Stimulated activated CD8-positive, alpha-beta memory T cell treated with anti-CD3 and anti-CD28 coated beads, Interleukin-4, amount 100 ng/mL, for 1 hour (primary cell): ENCODE measurements at places on chromosomes 3 and 15.
A peak's percentile ranks its signal among the peaks of the same experiment; 100 is the strongest.

DNA sequence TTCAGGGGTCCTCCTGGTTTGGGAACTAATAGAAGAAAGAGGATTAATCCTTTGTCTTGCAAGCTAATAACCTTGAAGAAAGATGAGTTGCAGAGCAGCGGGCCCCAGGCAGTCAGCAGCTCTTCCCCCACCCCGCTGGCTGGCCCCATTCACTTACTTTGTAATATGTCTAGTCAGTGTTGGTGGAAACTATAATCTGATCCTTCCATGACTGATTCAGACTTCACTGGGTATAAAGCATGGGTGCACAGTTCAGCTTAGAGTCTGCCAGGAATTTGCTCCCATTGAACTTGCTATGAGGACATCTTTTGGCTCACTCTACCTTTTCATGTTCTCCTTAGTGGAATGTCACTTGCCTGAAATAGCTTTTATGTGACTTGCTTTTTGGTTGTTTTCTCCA lies 117.7 kb downstream of the CCNL1 start:
- DNase-seq, result no peak

DNA sequence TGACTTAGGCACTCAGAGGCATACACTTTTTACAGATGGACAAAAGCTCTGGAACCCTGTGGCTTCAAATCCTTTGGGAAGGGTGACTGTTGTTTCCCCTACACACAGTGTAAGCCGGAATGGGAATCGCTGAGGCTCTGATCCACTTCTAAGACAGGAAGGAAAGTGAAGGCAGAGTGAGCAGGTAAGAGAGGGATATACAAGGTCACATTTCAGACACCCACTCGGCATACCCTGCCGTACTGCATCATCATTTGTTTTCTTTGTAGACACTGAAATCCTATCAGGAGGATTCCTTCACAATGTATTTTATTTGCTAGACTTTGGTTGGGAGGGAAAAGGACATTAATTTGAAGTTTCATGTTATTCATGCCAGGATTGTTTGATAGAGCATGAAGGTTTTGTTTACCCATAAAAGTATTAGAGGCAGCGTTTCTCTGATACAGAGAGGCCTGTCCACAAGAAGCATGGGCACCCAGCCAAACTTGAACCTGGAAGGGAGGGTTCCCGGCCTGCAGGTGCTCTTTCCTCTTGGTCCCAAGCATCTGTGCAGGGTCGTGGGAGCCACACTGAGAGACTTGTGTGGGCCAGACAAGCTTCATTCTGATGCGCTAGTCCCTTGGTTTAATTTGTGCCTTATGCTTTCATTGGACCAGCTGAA lies 21.9 kb upstream of the POLR2M start:
- DNase-seq, result no peak

- no peak for DNase-seq
Observed at GRCh38 chr3:124063197-124063909, 71.4 kb upstream of the ROPN1 start.

GRCh38 chr3:29537889-29538609 lies 257.2 kb downstream of the RBMS3 start:
- no peak for DNase-seq

GRCh38 chr3:157533298-157534070 lies 30.3 kb upstream of the VEPH1 start:
- DNase-seq, result no peak

- DNase-seq, result no peak
Observed at GRCh38 chr15:43441316-43441715, 51.6 kb downstream of the TP53BP1 start.

GRCh38 chr15:69504352-69505040 lies 51.9 kb downstream of the RPLP1 start:
- no peak for DNase-seq

DNA sequence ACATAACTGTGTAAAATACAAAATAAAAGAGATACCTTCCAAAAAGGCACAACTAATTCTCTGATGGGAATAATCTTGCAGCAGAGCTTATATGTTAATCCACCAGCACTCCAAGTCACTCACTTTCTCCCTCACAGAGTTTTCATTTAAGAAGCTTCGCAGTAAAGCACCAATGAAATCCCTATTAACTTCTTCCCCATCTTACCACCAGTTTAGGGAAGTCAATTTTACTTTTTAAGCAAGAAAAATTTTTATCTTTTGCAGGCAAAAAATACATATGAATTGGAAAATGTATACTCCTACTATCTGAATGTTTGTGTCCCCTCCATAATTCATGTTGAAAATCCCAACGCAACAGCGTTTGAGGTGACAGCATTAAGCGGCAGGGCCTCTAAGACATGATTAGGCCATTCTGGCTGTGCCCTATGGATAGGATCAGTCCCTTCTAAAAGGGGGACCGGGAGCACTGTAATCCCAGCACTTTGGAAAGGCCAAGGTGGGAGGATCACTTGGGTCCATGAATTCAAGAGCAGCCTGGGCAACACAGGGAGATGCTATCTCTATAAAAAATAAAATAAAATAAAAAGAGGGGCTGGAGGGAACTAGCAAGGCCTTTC lies 435.8 kb downstream of the SHQ1 start:
- DNase-seq, result no peak

GRCh38 chr15:66819084-66819483 lies 117.0 kb downstream of the SMAD6 start:
- DNase-seq, result no peak

- no peak for DNase-seq
Observed at GRCh38 chr3:57815036-57815435, 58.9 kb downstream of the SLMAP start.

DNA sequence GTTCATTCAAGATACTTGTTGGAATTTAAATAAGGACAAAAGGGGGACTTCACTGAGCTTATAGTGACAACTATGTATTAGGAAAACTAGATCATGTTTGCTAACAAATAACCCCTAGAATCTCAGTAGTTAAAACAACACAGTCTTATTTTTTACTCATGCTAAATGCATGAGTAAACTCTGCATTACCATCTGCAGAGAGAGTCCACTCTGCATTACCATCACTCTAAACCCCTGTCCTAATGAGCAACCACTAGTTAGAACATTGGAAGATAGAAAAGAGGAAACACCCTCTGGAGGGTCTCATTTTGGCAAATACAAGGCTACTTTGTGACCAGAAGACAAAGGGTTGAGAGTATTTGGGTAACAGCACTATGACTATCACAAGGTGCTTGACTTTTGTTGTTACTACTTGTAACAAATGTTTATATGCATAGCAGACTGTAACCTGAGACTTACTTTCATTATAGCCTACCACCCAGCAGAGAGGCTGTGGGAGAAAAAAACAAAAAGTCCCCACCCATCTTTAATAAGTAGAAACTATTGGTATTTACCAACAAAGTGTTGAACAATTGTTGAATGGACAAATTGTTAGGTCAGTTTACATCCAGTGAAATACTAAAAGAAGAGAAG lies 99.1 kb downstream of the OXSM start:
- DNase-seq, result no peak

DNA sequence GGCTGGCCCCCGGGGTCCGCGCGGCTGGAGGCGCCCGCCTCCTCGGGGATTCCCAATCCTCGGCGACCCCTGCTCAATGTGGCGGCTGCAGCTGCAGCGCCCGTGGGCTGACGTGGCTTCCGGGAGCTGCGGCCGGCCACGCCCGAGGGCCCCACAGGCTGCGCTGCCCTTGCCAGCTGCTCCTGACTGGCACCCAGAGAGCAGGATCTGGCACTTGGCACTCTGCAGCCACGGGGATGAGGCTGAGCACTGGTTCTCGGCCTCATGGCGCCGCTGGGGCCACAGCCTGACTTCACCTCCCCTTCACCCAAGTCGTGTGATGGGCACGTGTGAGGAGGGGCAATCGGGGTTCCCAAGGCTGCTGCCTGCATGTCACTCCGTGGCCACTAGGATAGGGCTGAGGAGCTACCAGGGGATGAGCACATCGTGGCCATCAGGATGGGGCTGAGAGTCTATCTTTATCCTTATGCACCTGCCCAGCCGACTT lies 267.8 kb upstream of the FRG2C start:
- DNase-seq, result no peak

DNA sequence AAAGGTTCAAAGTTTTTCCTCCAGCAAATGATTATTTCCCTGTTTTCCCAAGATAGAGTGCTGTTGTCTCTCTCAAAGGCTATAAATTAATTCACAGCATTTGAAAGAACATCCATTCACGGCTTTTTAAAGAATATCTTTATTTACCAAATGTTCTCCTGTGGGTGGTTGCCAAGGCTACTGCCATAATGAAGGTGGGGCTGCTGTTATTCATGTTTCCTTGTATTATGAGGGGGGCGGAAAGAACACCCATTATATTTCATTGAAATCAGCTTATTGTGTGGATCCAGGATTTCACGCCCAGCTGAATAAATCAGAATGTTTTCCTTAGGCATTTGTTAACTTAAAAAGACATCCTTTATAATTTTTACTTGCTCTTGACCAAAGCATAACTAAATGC lies 10.1 kb downstream of the SRP14 start:
- no peak for DNase-seq

- no peak for DNase-seq
Observed at GRCh38 chr3:4292301-4292700, 10.9 kb upstream of the SETMAR start.

DNA sequence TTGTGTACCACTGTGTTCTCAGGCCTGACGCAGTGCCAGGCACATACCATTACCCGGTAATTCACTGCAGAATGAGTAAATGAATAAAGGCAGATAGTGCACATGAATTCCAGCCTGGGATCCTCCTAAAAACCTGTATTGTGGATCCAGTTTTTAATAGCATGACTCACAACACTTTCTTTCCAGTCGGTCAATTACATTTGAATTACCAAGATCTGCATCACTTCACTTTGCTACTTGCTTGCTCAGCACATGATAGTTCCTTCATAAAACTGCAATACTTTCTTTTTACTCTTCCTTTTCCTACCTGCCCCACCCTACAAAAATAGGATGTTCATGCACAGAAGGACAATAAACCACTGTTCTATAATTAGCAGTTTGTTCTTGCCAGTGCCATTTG lies 553.8 kb downstream of the MAGI1 start:
- no peak for DNase-seq

- no peak for DNase-seq
Observed at GRCh38 chr3:194200422-194201081, 64.6 kb downstream of the HES1 start.

- DNase-seq, result no peak
Observed at GRCh38 chr15:95327661-95328060, 1002.8 kb upstream of the NR2F2 start.

GRCh38 chr3:64255741-64256340 lies 30.6 kb upstream of the PRICKLE2 start:
- no peak for DNase-seq

DNA sequence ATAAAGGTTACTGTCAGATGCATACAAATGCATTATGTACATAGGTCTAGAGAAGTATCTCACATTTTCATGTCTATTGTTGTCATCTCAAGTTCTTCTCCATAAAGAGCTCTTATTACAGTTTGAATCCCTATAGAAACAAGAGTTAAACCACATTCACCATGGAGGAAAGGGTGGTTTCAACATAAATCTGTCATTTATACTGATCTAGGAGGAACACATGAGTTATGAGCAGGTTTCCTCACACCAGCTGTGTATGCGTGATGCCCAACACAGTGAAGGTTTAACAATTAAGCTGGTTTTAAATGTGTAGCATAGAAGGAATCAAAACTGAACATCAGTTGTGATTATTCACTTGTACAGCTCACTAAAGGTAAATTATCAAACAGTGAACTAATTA lies 251.7 kb downstream of the KCNMB2 start:
- DNase-seq, result no peak

- DNase-seq, result no peak
Observed at GRCh38 chr15:31476236-31476810, 149.7 kb downstream of the KLF13 start.

DNA sequence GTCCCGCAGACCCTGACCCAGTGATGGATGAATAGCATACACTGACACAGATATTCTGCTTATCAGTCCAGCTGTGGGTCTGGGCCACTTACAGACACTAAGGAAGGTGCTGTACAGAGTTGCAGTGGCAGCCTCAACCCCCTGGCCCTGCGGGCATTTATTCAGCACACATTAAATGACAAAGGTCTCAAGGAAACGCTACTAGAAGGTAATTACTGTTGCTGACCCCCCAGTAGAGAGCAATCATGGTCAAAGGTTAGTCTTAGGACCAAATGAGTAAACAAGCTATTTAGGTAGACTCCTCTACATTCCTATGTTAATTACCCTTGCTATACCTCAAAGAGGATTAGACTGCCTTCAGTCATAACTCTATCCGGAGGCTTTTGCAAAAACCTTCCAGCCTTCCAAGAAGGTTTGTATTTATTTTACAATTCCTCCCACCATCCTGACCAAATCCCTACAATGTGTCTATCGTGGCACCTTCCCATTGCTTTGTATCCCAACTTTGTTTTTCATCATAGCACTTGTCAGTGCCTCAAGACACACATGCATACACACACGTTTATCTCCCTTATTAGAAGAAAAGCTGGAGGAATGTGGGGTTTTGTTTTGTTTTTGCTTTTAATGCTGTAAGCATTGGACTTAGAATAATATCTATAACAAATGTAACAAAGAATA lies 227.9 kb downstream of the PYDC2 start:
- no peak for DNase-seq

DNA sequence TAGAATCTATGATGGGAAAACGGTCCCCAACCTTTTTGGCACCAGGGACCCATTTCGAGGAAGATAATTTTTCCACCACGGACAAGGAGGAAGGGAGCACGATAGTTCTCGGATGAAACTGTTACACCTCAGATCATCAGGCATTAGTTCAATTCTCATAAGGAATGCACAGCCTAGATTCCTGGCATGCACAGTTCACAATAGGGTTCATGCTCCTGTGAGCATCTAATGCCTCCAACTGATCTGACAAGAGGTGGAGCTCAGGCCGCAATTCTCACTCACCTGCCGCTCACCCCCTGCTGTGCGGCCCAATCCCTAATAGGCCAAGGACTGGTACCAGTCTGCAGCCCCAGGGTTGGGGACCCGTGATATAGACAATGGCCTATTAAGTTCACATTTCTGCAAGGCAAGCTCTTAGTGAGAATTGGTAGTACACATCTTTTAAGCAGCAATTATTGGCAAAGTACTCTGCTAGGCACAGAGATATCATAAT lies 26.5 kb downstream of the CD200R1 start:
- no peak for DNase-seq

DNA sequence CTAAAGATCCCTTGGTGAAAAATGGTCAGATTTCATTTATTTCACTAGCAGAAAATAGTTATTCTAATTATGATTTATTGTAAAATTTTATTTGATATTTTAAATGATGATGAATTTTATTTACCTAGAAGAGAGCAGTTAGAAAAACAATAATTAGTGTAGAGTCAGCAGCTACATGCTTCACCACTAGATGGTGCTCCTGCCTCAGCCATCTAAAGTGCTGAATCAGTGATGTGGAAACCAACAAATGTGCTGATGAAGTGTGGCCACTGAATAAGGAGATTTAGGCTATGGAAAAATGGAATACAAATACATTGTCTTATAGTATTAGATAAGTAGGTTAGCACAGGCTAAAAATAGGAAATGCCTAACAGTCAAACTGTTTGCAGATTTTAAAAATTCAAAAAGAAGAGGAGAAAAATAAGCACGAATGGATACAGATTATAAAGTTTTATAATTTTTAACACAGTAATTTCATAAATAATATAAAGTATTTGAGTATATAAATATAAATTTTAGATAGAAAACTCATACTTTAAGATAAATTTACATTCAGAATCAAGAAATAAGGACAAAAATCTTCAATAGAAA lies 109.8 kb downstream of the PPP2R3A start:
- DNase-seq, result peak; percentile 47
